ENCODE measurements at places on chromosomes 13 and 19.
A peak's percentile ranks its signal among the peaks of the same experiment; 100 is the strongest.

- DNase-seq, result no peak
Observed at GRCh38 chr13:112253631-112254030, 122.5 kb upstream of the SPACA7 start.

GRCh38 chr19:41351339-41352245 lies 2.1 kb downstream of the TGFB1 start:
- peak; percentile 87 for DNase-seq

- DNase-seq, result no peak
Observed at GRCh38 chr13:21759463-21759862, 88.6 kb downstream of the FGF9 start.

DNA sequence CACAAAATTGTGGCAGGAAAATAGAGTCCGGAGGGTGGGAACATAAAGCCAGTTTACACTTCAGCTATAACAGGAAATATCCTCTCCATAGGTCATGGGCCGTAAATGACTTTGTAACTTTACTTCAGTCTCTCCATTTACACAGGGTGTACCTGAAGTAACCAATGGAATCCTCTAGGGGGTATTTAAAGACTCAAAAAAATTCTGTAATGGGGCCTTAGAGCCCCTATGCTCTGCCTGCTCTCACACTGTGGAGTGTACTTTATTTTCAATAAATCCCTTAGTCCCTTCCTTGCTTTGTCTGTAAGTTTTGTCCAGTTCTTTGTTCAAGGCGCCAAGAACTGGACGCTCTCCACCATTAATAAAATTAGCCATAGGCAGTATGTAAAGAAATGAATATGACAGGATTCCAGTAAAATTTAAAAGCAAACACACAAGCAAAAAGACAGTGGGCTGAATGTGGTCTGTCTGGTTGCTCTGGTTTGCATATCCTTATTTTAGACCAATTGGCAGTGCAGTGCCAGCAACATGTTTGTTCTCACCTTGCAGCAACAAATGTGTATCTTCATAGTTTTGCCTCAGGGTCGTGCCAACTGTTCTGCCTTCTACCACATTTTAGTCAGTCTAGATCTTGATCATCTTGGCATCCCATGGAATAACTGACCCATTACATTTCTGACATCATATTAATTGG lies 801.5 kb upstream of the SPRY2 start:
- DNase-seq, result no peak

DNA sequence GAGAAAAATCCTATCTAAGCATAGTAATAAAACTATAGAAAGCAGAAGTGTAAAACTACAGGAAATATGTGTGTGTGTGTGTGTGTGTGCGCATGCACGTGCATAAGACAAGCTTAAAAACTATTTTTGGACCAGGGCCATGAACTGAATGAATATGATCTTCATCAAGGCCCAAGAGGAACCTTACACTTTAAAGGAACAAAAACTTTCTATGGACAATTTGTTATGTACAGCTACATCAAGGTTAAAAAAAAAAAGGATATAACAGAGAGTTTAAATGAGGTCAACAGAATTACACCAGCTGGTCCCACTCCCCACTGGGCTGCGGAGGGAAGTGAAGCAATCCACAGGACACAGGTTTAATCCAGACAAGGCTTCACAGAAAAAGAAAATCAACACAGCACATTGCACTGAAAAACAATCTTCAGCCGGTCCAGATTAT lies 151.1 kb downstream of the LHFPL6 start:
- DNase-seq, result no peak

DNA sequence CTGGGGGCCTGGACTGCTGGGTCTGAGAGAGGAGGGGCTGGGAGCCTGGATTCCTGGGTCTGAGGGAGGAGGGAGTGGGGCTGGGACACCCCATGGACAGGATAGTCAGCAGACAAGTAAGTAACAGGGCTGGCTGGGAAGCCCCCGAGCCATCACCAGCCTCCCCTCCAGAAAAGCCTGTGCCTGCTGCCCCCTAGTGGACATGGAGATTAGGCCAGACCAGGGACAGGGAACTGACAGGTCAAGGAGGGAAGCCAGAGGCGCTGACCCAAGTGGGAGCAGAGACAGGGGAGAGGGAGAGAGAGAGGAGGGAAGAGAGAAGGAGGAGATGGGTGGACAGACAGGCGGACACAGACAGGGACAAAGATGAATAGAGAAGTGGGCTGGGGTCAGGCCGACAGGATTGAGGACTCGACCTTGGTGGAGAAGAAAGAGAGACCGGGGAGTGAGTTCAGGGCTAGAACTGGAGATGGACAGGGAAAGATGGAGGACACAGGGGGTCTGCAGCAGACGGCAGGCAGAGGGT lies 6.7 kb upstream of the ERFL start:
- DNase-seq, result peak; percentile 84

GRCh38 chr13:73011751-73012150 lies 47.1 kb upstream of the KLF5 start:
- DNase-seq, result no peak

DNA sequence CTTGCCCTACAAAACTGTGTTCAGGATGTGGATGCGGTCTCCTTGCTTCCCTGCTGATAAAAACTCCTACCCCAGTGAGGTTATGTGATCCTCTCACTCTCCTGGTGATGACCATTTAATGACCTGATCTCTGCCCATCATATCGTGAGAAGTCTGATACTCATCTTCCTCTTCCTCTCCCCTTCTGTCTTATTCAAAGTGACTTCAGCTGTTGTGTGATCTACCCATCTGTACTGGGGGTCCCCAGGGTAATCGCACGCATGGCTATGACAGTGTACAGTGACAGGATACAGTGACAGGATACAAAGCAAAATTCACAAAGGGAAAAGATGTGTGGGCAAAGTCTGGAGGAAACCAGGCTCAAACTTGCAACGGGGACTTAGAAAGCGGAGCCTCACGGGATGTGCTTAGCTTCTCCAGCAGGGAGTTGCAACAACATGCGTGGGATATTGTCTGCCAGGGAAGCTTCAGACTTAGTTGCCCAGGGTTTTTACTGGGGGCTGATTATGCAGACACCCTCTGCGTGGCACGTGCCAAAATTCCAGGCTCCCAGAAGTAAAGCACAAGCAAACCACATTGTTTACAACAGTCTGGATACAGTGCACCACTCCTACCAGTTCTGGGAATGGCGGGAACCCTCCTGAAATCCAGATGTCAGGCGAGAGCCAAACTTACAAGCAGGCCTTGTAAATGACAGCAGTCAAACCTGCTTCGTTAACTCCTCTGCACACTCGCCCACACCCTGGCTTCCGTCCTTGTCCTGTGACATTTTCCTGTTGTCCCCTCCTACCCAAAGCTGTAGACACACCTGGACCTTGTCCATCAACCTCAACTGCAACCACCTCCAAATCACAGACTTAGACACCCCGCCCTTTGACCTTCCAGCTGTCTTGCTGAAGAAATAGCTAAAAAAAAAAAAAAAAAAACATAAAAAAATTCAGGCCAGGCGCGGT lies 18.0 kb upstream of the GARRE1 start:
- no peak for DNase-seq

All from activated CD8-positive, alpha-beta memory T cell treated with anti-CD3 and anti-CD28 coated beads, Interleukin-2, amount 50 U/mL, for 4 hours (primary cell).